Activated naive CD8-positive, alpha-beta T cell treated with anti-CD3 and anti-CD28 coated beads, Interleukin-2, amount 50 U/mL, for 24 hours (primary cell): ENCODE measurements at places on chromosomes 4 and X.
A peak's percentile ranks its signal among the peaks of the same experiment; 100 is the strongest.

DNA sequence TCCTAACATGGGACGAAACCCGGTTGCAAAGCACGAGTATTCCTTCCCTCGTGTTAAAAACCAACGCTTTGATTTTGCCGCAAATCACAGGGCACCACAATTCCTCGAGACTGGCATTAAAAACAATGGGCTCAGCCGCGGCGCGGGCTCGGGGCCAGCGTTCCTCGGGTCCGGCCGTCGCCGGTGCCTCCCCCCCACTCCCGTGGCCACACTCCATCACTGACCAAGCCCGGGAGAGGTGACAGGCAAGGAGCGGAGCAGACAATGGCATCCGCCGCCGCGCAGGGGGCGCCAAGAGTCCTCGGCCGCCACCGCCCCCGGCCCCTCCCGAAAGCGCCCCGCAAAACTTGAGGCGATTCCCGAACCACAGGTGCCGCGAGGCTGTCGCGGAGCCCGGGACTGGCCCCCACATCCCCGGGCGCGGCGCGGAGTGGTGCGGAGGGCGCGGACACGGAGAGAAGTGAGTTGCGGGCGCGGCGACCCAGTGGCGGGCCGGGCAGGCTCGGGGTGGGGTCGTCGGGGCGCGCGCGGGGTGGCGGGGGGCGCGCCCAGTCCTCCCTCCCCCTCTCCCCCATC lies 445 bp downstream of the AP1S2 start:
- peak; percentile 44 for DNase-seq

DNA sequence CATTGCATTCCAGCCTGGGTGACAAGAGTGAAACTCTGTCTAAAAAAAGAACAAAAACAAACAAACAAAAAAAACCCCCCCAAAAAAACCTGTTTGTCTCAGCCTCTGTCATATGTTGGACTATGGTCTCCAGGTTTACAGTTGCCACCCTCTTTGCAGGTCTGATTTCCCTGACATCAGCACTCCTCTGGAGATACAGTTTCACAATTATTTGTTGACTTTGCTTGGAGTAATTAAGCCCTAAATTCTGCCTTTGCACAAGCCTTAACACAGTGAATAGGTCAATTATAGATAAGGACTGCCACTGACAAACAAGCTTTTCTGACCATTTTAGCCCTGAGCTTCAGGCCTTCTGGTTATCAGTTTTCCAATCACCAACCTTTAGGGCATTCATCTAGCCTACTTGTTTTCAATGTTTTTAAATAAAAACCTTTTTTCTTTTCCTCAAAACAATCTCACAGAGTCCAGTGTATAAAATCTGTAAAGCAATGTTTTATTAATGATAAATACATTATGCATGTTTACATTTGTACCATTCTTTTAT lies 20.4 kb upstream of the MAPK10 start:
- DNase-seq, result no peak

DNA sequence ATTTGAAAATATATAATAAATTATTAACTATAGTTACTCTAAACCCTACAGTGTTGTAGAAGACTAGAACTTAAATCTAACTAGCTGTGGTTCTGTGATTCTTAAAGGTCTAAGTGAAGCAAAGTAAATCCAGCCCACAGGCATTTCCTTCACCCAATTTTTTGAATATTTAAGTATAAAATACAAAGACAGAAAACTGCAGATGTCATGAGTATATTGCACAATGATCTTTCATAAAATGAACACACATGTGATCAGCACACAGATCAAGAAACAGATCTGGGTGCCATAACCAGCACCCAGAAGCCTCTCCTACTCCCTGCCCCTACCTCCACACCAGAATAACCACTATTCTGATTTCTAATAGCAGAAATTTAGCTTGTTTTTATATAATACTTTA lies 82.9 kb downstream of the CAMK2D start:
- no peak for DNase-seq

GRCh38 chr4:161197912-161198311 lies 965.9 kb downstream of the FSTL5 start:
- DNase-seq, result no peak
